Fibroblast of pulmonary artery (primary cell): ENCODE measurements at places on chromosomes 6 and 20.

GRCh38 chr20:15200147-15200565, 862.7 kb upstream of the FLRT3 start:
- DNase-seq, result no peak

- DNase-seq, result peak; percentile 62
Measured at GRCh38 chr20:62914970-62915457, 11.3 kb downstream of the DIDO1 start.

GRCh38 chr6:89644864-89645263, 6.3 kb upstream of the LYRM2 start:
- DNase-seq, result no peak

DNA sequence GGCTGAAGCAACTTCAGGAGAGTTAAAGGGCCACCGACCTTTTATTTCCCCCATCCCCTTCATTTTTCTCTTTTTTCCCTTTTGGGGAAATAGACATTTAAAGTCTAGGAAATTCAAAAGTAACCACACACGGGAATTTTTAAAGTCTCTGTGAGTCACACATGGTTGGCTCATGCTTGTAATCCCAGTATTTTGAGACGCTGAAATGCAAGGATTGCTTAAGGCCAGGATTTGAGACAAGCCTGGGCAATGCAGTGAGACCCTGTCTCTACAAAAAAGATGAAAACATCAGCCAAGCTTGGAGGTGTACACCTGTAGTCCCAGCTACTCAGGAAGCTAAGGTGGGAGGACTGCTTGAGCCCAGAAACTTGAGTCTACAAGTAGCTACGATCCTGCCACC, 34.2 kb downstream of the KATNA1 start:
- DNase-seq, result peak; percentile 18

- no peak for DNase-seq
Measured at GRCh38 chr20:34369265-34369664, 6.2 kb downstream of the ITCH start.

GRCh38 chr20:51318058-51318949, 224.2 kb downstream of the NFATC2 start:
- no peak for DNase-seq

GRCh38 chr6:2230659-2231277, 14.6 kb downstream of the GMDS start:
- DNase-seq, result no peak

DNA sequence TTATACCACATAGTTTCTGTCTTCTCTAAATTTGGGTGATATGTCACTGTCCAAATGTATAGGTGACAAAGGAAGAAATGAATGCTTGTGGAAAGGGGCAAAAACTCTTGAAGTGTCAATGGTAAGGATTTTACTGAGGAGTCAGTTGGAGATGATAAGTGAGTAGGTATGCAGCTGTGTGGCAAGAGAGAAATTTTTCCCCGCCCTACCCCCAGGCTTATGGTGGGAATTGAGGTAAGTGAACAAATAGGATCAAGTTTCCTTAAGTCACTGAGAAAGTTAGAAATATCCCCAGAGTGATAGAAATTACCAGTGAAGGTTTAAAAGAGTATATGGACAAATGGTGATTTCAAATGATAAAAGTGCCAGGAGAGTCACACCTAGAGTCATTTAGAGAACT, 11.8 kb downstream of the DSE start:
- DNase-seq, result no peak

DNA sequence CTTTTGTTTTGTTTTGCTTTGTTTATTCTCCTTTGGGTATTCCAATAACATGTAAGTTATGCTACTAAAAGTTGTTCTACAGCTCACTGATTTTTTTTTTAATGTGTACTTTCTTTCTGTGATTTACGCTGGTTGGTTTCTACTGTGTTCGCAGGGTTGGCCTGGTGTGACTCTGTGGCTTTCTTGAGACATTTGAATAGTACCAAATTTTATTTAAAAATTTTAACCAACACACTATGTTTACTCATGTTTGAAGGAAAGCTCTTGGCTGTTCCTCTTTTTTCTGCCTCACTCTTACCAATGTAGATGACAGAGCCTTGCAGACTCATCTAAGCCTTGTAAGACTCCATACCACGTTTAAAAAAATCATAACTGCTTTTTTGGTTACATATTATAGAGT, 1784.9 kb upstream of the DEFB115 start:
- no peak for DNase-seq

- DNase-seq, result peak; percentile 99
Measured at GRCh38 chr6:136593748-136594490, 43.7 kb upstream of the MAP7 start.

- DNase-seq, result no peak
Measured at GRCh38 chr6:70886661-70887060, 70.2 kb downstream of the B3GAT2 start.

GRCh38 chr20:1275919-1276318, 9.8 kb downstream of the SNPH start:
- no peak for DNase-seq

DNA sequence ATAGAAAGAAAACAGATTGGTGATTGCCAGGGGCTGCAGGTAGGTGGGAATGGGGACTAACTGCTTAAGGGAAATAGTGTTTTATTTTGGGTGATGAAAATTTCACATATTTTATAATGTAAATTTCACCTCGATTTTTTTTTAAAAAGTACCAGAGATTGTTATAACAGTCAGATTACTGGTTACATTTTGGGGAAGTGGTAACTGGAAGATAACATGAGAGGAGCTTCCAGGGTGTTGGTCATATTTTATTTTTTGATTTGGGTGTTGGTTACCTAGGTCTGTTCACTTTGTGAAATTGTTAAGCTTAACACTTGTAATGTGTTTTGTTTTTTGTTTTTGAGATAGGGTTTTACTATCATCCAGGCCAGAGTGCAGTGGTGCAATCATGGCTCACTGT, 17.2 kb upstream of the CRIP3 start:
- DNase-seq, result no peak

GRCh38 chr20:51687108-51687507, 81.1 kb downstream of the ATP9A start:
- DNase-seq, result peak; percentile 45

DNA sequence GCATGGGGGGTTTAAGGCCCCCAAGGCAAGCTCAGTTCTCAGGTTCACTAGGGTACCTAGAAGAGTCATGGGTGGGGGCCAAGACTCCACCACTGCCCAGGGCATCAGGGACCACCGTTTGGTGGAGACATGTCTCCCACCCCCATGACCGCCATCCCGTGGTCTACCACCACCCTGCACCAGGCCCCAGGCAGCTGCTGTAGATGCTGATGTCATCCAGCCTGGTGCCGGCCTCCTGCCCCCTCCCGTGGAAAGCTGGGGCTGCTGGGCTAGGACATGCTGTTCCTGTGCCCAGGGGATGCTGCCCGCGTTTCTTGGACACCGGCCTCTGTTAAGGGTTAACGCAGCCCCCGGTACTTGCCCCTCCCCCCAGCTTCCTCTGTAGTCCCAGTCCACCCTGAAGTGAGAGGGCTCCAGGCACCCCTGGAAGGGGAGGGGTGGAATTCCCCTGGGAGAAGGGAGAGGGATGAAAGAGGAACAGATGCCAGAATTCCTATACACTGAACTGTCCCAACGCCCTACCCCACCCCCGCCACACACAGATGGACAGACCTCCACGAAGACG, 587 bp downstream of the IP6K3 start:
- peak; percentile 57 for DNase-seq

- DNase-seq, result no peak
Measured at GRCh38 chr6:10276660-10277287, 138.1 kb downstream of the TFAP2A start.

- DNase-seq, result peak; percentile 90
Measured at GRCh38 chr6:26216886-26217713, 129.9 kb downstream of the HFE start.

DNA sequence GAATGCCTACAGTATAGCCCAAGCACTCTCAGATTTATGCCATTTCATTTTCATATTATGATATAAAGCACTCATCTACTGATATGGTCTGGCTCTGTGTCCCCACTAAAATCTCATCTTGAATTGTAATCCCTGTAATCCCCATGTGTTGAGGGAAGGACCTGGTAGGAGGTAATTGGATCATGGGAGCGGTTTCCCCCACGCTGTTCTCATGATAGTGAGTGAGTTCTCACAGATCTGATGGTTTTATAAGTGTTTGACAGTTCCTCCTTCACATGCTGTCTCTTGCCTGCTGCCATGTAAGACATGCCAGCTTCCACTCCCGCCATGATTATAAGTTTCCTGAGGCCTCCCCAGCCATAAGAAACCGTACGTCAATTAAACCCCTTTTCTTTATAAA, 171.7 kb downstream of the OTOR start:
- DNase-seq, result no peak

GRCh38 chr20:32036716-32037485, 15.1 kb upstream of the HCK start:
- peak; percentile 25 for DNase-seq

DNA sequence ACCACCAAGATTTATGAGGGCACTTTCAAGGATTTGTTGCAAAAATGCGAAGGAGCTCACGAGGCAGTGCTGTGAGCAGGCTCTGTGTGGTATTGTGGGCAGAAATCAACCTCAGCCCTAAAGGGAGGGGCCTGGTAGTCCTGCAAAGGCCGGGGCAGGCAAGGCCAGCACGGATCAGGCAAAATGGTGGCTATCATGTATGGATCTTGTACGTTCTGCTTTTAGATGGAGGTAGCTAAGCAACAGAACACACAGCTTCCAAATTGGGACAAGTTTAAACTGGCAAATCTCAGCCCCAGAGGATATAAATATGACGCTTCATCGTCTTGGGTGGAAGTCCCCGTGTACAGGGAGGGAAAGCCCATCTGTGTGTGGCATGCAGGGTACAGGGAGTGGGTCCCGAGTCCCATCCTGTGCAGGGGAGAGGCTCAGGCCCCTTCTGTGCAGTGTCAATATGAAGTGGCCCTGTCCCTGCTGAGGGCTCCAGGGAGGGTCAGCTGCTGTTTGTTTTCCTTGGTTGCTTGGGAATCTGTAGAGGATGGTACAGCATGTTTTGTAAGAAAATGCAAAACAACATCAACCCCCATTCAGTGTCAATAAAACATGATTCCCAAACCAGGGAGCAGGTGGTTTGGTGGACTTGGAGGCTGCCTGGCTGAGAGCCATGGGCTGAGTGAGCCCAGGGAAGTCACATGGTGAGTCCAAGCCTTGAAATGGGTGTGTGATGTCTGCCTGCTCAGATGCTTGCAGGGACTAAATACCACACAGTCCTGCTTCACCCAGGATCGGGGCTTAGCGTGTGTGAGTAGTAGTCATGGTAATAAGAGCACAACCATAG, 113.0 kb downstream of the SYCP2 start:
- no peak for DNase-seq

DNA sequence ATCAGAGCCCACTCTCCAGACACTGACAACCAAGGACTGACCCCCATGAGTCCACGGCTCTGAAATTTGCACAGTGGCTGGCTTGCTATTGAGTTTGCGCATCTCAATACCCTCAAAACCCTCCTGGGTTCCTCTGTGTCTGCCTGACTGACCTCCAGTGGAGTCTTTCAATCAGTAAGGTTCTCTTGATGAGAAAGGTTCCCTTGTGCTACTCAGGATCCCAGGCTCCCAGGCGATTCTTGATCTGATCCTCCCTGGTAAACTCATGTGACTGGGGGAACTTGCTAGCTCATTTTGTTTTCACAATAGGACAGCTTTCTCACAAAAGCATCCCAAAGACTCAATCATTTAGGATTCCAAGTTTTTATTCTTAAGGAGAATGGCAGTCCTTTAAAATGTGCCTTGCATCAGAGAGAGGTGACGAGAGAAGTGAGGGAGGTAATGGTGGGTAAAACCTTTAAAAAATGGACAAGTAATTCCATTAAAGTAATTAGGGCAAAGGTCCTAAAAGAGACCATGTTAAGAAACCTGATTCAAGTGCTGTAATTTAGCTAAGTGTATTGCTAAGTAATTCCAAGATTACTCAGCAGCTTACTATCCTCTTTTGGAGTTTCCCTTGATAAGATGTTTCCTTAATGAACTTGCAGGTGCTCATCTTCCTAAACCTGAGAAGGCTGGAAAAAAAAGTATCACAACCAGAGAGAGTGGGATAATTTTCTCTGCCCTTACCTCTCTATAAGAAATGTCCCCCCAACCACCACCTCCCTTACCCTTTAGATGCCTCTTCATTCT, 304.7 kb upstream of the SGK1 start:
- DNase-seq, result no peak
